ENCODE measurements at places on chromosomes 11 and 22.

- DNase-seq = no peak
- no peak overlapping the region for H3K4me3 ChIP-seq
- H3K4me1 ChIP-seq = peaks cover 3% of the 10 kb centered on the region
- H3K36me3 ChIP-seq = no peaks in the 10 kb centered on the region
Measured at GRCh38 chr11:64152841-64153691, 12.8 kb downstream of the MACROD1 start.

GRCh38 chr11:60420015-60420414 is 9.4 kb upstream of the MS4A5 start:
- no peaks in the 10 kb centered on the region for H3K36me3 ChIP-seq
- no peak for DNase-seq
- H3K27me3 ChIP-seq = peaks cover 6% of the 10 kb centered on the region
- no peak overlapping the region for H3K4me3 ChIP-seq
- no peaks in the 10 kb centered on the region for H3K4me1 ChIP-seq

GRCh38 chr11:76773921-76774361 is 9.2 kb upstream of the TSKU start:
- no peaks in the 10 kb centered on the region for H3K27me3 ChIP-seq
- H3K36me3 ChIP-seq = peaks cover 10% of the 10 kb centered on the region
- H3K4me3 ChIP-seq = no peak overlapping the region
- H3K4me1 ChIP-seq = peaks cover 43% of the 10 kb centered on the region
- H3K27ac ChIP-seq = no peak overlapping the region
- no peak for DNase-seq

DNA sequence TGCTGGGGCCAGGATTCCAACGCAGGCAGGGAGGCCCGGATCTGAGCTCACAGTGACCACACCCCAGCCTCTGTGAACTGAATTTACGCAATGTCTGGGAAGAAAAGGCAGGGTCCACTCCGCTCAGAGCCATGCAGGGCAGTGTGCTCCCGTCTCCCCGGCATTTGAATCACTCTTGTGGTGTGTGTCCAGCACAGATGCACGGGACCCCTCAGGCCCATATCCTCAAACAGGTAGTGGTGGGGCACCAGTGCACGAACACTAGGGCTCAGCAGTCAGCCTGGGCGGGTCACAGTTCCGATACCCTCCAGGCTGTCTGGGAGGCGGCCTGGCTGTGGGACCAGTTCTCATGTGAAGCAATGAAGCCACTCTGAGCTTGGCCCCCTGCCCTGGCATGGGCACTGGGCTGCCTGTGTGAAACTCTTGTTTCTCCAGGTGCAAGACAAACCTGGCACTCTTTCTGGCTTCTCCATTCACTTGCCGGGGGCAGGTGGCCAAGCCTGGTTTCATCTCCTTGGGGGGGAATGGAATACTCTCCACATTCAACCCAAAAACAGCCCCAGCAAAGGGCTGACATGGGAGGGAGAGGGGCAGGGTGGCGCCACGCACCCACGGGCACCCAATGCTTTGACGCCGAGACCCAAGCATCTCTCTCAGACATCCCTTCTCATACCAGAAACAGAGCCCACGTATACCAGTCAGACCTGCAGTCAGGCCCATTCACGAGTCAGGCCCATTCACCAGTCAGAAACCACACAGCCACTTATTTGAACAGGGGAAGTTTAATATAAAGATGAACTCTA is 14.3 kb downstream of the DHCR7 start:
- H3K27me3 ChIP-seq = peaks cover 7% of the 10 kb centered on the region
- no peaks in the 10 kb centered on the region for H3K4me1 ChIP-seq
- DNase-seq = no peak
- no peak overlapping the region for H3K27ac ChIP-seq

GRCh38 chr11:108927791-108928545 is 263.1 kb downstream of the DDX10 start:
- peaks cover 10% of the 10 kb centered on the region for H3K4me1 ChIP-seq
- H3K27me3 ChIP-seq = no peaks in the 10 kb centered on the region
- DNase-seq = no peak
- H3K27ac ChIP-seq = no peak overlapping the region

DNA sequence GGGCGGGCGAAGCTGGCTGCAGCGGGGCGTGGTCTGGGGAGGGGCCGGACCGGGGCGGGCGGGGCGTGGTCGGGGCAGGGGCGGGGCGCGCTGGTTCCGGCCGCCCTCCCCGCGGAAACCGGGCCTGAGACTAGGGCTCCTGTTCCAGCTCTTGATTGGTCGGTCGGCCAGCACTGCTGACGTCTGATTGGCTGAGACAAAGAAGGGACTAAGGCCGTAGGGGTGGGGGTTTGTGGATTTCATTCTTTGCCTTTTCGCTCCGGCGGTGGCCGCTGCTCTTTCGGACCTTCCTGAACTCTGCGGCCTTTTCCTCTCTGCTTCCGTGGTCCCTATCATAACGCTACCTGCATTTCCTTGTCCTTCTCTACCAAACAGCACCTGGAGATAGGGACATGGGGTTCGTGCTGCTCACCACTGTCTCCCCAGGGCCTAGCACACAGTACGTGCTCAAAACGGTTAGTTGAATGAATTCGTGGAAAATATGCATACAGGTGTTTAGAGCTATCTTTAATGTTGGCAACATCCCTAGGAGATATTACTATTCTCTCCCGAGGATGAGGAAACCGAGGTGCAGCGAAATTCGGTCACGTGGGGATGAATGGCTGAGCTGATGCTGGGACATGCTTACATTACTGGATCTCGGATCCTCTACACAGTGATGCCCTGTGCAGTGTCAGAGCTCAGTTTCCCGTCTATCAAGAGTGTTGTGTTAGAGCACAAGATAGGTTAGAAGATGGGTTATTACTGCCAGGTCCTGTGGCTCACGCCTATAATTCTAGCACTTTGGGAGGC is 62.8 kb downstream of the NFAM1 start:
- H3K36me3 ChIP-seq = no peaks in the 10 kb centered on the region
- peak overlapping the region; percentile 82 for H3K4me3 ChIP-seq
- H3K4me1 ChIP-seq = peaks cover 29% of the 10 kb centered on the region
- DNase-seq = no peak
- peaks cover 9% of the 10 kb centered on the region for H3K27me3 ChIP-seq
- peak overlapping the region; percentile 5 for H3K27ac ChIP-seq

DNA sequence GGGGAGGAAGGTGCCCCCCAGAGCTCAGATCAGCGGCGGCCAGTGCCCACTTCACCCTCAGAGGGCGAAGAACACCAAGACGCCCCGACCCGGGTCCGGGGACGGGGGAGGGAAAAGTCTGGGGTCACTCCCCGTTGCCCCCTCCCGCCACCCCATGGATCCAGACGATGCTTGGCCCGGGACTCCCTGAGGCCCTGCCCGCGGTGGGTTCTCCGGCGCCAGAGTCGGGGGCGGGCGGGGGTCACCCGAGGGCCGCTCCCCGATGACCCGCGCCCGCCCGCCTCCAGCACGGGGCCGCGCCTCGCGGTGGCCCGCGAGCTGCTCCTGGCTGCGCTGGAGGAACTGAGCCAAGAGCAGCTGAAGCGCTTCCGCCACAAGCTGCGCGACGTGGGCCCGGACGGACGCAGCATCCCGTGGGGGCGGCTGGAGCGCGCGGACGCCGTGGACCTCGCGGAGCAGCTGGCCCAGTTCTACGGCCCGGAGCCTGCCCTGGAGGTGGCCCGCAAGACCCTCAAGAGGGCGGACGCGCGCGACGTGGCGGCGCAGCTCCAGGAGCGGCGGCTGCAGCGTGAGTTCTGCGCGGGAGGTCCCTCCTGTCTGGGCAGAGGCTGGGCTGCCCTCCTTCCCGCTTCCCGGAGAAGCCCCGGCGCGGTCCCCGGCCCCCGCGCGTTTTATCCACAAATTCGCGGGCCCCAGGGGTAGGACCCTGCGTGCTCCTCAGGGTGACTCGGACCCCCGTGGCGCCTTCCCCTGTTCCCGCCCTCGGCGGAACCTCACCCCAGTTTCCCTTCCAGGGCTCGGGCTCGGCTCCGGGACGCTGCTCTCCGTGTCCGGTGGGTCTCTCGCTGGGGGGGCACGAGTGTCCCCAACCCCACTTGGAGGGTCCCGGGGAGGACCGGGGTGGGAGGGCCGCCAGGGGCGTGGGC is 1.1 kb downstream of the NLRP6 start:
- peak; percentile 81 for DNase-seq
- peaks cover 7% of the 10 kb centered on the region for H3K27me3 ChIP-seq
- H3K4me1 ChIP-seq = no peaks in the 10 kb centered on the region
- peaks cover 1% of the 10 kb centered on the region for H3K36me3 ChIP-seq
- no peak overlapping the region for H3K4me3 ChIP-seq
- H3K27ac ChIP-seq = no peak overlapping the region

GRCh38 chr11:14541192-14541947 is 21.2 kb upstream of the PSMA1 start:
- H3K4me1 ChIP-seq = peaks cover 3% of the 10 kb centered on the region
- no peaks in the 10 kb centered on the region for H3K36me3 ChIP-seq
- H3K4me3 ChIP-seq = no peak overlapping the region

DNA sequence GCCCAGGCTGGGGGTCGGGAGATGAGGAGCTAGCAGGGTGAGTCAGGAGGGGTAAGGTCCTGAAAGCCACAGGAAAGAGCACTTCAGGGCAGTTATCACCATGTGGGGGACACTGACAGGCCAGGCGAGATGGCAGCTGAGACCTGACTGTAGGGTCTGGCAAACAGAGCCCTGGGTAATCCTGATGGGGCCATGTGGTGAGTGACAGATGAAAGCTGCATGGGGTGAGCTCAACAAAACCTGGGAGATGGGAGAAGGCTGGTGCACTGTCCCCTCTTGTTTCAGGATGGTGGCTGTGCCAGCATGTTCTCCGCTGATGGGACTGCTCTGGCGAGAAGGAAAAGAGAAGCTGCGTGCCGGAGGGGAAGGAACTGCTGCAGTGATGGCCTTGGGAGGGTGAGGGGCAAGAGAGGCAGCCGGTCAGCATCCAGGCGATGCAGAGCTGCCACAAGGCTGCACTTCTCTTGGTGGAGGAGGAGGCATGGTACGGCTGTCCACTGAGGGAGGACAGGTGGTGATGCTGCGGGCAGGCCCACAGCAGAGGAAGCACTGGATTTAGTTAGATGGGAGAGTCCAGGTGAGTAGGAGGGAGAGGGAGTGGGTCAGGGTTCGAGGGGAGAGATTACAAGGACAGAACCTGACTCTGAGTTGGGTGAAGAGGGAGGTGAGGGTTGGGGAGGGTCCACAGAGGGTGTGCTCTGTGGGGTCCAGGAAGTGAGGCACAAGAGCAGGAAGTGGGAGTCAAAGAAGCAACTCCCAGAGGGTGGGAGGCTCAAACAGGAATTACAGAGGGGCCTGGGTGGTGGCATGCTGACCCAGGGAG is 3.8 kb downstream of the TOP3B start:
- no peak overlapping the region for H3K4me3 ChIP-seq
- peaks cover 11% of the 10 kb centered on the region for H3K36me3 ChIP-seq
- H3K27ac ChIP-seq = no peak overlapping the region
- peaks cover 21% of the 10 kb centered on the region for H3K4me1 ChIP-seq
- no peaks in the 10 kb centered on the region for H3K27me3 ChIP-seq
- no peak for DNase-seq

- H3K4me1 ChIP-seq = peaks cover 6% of the 10 kb centered on the region
- H3K4me3 ChIP-seq = no peak overlapping the region
- H3K27me3 ChIP-seq = no peaks in the 10 kb centered on the region
- H3K27ac ChIP-seq = no peak overlapping the region
Measured at GRCh38 chr22:27554841-27555456, 246.6 kb downstream of the MN1 start.

DNA sequence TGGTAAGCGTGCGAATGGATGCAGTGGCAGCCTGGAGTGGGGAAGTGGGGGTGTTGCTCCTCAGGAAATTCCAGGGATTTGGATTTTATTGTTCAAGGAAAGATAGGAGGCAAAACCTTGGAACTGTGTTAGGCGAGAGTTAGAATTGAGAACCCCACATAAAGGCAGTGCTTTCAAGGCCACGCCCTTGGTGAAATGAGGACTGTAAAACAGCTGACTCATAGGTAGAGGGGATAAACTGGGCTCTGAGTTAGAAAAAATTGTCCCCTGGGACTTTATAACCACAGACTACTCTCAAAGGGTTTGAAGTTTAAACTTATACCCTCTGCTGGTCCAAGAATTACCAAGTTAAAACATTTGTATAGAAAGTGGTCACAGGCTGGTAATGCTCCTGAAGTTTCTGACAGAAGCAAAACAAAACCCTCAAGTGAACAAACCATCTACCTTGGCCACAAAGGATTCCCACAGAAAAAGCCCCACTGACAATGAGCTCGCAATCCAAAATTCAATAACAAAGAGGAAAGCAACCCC is 250.3 kb upstream of the TBCEL start:
- no peak overlapping the region for H3K27ac ChIP-seq
- no peaks in the 10 kb centered on the region for H3K36me3 ChIP-seq
- no peak for DNase-seq
- peaks cover 14% of the 10 kb centered on the region for H3K27me3 ChIP-seq
- peaks cover 3% of the 10 kb centered on the region for H3K4me1 ChIP-seq
- H3K4me3 ChIP-seq = no peak overlapping the region

GRCh38 chr11:16813126-16813525 is 74.7 kb downstream of the C11orf58 start:
- no peak for DNase-seq
- H3K27ac ChIP-seq = no peak overlapping the region
- H3K4me1 ChIP-seq = peaks cover 12% of the 10 kb centered on the region

DNA sequence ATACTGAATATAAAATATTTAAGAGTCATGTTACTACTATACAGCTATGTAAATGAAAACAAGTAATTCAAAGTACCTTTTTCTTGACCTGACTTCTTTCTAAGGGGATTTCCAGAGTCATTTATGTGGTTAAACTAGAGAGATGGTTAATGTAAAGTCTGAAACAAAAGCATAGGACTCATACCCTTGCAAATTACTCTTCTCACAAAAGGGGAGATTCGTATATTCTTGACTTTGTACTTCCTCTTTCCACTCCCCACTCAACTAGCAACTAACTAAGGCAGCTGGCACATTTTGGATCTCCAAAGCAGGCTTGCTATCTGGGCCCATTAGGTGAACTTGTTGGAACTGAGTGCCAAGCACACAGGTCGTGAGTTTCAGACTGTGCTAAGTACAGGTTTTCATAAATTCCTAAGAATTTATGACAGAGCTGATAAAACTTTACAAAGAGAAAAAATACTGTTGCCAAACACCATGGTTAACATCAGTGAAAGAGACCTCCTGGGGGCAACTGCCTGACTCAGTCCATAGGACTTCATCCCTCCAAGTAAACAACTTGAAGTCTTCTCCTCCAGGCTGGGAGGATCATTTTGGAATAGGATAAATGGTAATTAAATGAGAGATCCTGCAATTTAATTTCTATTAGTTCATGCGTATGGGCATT is 77.0 kb upstream of the DDI1 start:
- H3K27ac ChIP-seq = no peak overlapping the region
- no peaks in the 10 kb centered on the region for H3K27me3 ChIP-seq
- H3K36me3 ChIP-seq = no peaks in the 10 kb centered on the region
- no peak for DNase-seq
- H3K4me3 ChIP-seq = no peak overlapping the region
- no peaks in the 10 kb centered on the region for H3K4me1 ChIP-seq

DNA sequence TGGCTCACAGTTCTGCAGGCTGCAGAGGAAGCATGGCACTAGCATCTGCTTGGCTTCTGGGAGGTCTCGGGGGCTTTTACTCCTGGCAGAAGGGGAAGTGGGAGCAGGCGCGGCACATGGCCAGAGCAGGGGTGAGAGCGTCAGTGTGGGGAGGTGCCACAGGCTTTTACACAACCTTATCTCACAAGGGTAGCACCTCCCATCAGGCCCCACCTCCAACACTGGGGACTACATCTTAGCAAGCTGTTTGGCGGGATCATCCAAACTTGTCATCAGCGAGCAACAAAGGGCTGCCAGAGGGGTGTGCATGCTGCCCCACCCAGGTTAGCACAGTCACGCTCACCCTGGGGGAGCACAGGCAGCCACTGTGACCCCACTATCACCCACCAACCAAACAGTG is 18.9 kb upstream of the YPEL1 start:
- peaks cover 10% of the 10 kb centered on the region for H3K36me3 ChIP-seq
- peaks cover 32% of the 10 kb centered on the region for H3K4me1 ChIP-seq
- no peak for DNase-seq
- no peak overlapping the region for H3K27ac ChIP-seq
